Naive thymus-derived CD8-positive, alpha-beta T cell (primary cell): ENCODE measurements at places on chromosomes 6 and 20. TPM values are rescaled to one million over a fixed set of nuclear protein-coding genes. Genes with fewer than 3 reads are reported as not detected.
A peak's percentile ranks its signal among the peaks of the same experiment; 100 is the strongest.

DNA sequence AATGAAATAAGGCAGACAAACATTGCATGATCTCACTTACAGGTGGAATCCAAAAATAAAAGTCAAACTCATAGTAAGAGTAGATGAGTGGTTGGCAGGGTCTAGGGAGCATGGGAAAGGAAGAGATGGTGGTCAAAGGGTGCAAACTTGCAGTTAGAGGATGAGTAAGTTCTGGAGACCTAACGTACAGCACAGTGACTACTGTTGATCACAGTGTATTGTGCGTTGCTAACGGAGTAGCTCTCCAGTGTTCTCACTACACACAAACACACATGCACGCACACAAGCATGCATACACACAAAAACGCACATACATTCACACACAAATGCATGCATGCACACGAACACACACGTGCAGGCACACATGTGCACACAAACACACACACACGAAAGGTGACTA lies 54.9 kb downstream of the LY86 start:
- H3K27ac ChIP-seq: no peak overlapping the region
- H3K4me3 ChIP-seq: no peak overlapping the region
- no peaks in the 10 kb centered on the region for H3K4me1 ChIP-seq
- H3K27me3 ChIP-seq: no peaks in the 10 kb centered on the region
- DNase-seq: no peak
- H3K36me3 ChIP-seq: no peaks in the 10 kb centered on the region

Gene GINS1
- 0.41 TPM for total RNA-seq

DNA sequence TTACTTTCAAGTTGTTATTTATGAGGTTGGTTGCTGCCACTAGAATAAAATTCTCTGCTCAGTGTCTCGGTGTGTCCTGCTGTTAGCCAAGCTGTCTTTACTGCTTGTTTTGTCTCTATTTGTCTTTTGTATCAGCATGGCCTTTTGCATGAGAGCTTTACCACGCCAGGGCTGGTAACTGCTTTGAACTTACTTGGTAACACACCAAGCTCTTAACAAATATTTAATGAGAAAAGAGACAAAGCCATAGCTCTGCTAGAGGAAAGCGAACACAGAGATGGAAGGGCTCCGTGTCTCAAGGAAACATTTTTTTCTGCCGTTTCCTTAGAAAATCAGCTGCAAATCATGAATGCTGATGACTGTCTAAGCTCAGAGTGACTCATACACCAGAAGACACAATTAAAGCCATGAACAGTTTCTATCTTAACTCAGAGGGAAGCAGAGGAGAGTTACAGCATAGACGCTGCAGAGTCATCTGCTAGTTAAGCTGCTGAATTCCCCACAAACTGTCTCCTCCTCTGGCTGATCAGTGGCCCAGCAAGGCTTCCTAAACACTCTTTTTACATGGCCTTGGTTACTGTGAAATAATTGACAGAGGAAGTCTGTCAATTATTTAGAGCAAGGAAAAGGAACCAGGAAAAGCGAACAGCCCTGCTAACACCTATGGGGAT lies 44.8 kb downstream of the AGPAT4 start:
- H3K36me3 ChIP-seq: peaks cover 5% of the 10 kb centered on the region
- no peak overlapping the region for H3K4me3 ChIP-seq
- H3K27me3 ChIP-seq: no peaks in the 10 kb centered on the region
- H3K27ac ChIP-seq: peak overlapping the region; percentile 43

Gene YIPF3
- total RNA-seq: 77.0 TPM

Gene ASIP
- not detected for total RNA-seq

- peak overlapping the region; percentile 17 for H3K27ac ChIP-seq
- H3K4me1 ChIP-seq: peaks cover 53% of the 10 kb centered on the region
- DNase-seq: no peak
- peak overlapping the region; percentile 46 for H3K4me3 ChIP-seq
- no peaks in the 10 kb centered on the region for H3K36me3 ChIP-seq
Observed at GRCh38 chr6:25958700-25959162, 3.9 kb upstream of the TRIM38 start.

Gene TSBP1
- total RNA-seq: not detected

Gene BPIFA2
- not detected for total RNA-seq

GRCh38 chr6:53257533-53257932 lies 91.2 kb downstream of the ELOVL5 start:
- H3K27me3 ChIP-seq: no peaks in the 10 kb centered on the region
- H3K27ac ChIP-seq: no peak overlapping the region
- no peak overlapping the region for H3K4me3 ChIP-seq
- peaks cover 5% of the 10 kb centered on the region for H3K4me1 ChIP-seq
- H3K36me3 ChIP-seq: peaks cover 9% of the 10 kb centered on the region

- no peaks in the 10 kb centered on the region for H3K4me1 ChIP-seq
- peaks cover 6% of the 10 kb centered on the region for H3K27me3 ChIP-seq
- H3K27ac ChIP-seq: no peak overlapping the region
- no peaks in the 10 kb centered on the region for H3K36me3 ChIP-seq
Observed at GRCh38 chr20:59466107-59466815, 138.1 kb upstream of the PHACTR3 start.

Gene RBM24
- total RNA-seq: not detected

GRCh38 chr6:118725944-118726343 lies 74.6 kb upstream of the CEP85L start:
- peak; percentile 57 for DNase-seq
- no peaks in the 10 kb centered on the region for H3K36me3 ChIP-seq
- no peaks in the 10 kb centered on the region for H3K27me3 ChIP-seq
- peak overlapping the region; percentile 84 for H3K27ac ChIP-seq
- H3K4me1 ChIP-seq: peaks cover 61% of the 10 kb centered on the region
- H3K4me3 ChIP-seq: peak overlapping the region; percentile 73

GRCh38 chr20:22536956-22537756 lies 47.2 kb downstream of the FOXA2 start:
- peaks cover 15% of the 10 kb centered on the region for H3K27me3 ChIP-seq
- no peaks in the 10 kb centered on the region for H3K4me1 ChIP-seq
- DNase-seq: no peak
- H3K36me3 ChIP-seq: no peaks in the 10 kb centered on the region

GRCh38 chr6:135320721-135321621 lies 139.9 kb downstream of the MYB start:
- H3K27ac ChIP-seq: no peak overlapping the region
- H3K36me3 ChIP-seq: peaks cover 5% of the 10 kb centered on the region
- H3K4me1 ChIP-seq: peaks cover 5% of the 10 kb centered on the region
- no peak for DNase-seq

GRCh38 chr6:111520524-111520923 lies 37.5 kb upstream of the REV3L start:
- H3K4me3 ChIP-seq: no peak overlapping the region
- no peak for DNase-seq
- no peaks in the 10 kb centered on the region for H3K27me3 ChIP-seq
- no peak overlapping the region for H3K27ac ChIP-seq
- no peaks in the 10 kb centered on the region for H3K36me3 ChIP-seq
- peaks cover 18% of the 10 kb centered on the region for H3K4me1 ChIP-seq

GRCh38 chr6:167077241-167077932 lies 45.5 kb upstream of the CCR6 start:
- no peak overlapping the region for H3K27ac ChIP-seq
- peaks cover 15% of the 10 kb centered on the region for H3K36me3 ChIP-seq
- H3K27me3 ChIP-seq: peaks cover 1% of the 10 kb centered on the region
- H3K4me1 ChIP-seq: no peaks in the 10 kb centered on the region
- DNase-seq: no peak

DNA sequence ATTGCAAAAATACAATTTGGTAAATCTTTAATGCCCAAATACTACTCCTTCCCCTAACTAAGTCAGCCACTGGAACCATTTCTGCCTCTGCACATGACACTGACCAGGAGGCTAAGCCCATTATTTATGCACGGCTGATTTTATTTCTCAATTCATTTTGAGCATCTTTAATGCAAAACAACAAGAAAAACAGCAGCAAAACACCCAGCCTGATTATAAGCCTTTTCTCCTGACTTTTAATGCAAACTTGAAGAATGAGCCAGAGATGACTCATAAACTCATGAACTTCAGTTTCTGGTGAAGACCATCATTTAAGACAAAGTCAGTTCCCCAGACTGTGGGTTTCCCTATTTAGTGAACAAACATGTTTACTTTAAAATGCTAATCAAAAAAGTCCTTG lies 51.6 kb downstream of the CYP24A1 start:
- H3K36me3 ChIP-seq: no peaks in the 10 kb centered on the region
- no peak overlapping the region for H3K27ac ChIP-seq

- no peaks in the 10 kb centered on the region for H3K4me1 ChIP-seq
- no peaks in the 10 kb centered on the region for H3K36me3 ChIP-seq
- no peak overlapping the region for H3K4me3 ChIP-seq
- peaks cover 38% of the 10 kb centered on the region for H3K27me3 ChIP-seq
Observed at GRCh38 chr20:54472607-54473006, 2.8 kb upstream of the DOK5 start.

Gene OPRM1
- total RNA-seq: not detected

DNA sequence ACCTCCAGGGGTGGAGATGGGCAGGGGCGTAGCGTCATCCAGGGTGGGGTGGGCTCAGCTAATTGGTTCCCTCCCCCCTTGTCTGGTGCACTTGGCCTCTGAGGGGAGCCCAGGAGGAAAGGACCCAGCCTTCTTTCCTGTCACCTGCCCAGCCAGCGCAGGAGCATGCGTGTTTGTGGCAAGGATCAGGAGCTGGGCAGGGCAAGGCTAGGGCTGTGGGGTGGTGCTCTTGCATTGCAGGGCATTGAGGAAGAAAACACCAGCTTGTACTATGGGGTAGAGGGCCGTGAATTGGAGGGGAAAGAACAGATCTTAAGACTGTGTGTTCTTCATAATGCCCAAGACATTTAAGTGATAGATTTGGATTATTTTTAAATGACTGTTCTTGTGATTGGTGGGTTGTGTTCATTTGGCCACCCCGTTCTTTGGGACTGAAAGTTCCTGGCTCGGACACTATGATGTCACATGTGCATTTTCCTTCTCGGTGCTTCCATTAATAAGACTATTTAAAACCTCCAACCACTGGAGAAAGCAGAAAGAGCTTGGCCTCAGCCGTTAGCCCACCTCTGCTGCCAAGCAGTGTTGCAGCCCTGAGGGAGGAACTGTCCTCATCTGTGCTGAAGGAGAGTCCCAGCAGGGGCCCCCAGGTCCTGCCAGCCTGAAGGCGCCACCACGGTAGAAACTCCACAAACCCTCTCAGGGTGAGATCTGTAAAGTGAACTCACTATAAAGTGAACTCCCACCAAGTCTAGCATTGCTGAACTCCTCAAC lies 136.2 kb upstream of the INSM1 start:
- H3K36me3 ChIP-seq: no peaks in the 10 kb centered on the region
- no peak overlapping the region for H3K27ac ChIP-seq
- H3K27me3 ChIP-seq: peaks cover 4% of the 10 kb centered on the region
- H3K4me1 ChIP-seq: no peaks in the 10 kb centered on the region
- no peak for DNase-seq
- no peak overlapping the region for H3K4me3 ChIP-seq

Gene CD93
- total RNA-seq: 0.11 TPM

- no peaks in the 10 kb centered on the region for H3K27me3 ChIP-seq
- H3K27ac ChIP-seq: no peak overlapping the region
- peaks cover 15% of the 10 kb centered on the region for H3K4me1 ChIP-seq
- H3K4me3 ChIP-seq: no peak overlapping the region
Observed at GRCh38 chr6:16723826-16724225, 37.4 kb downstream of the ATXN1 start.

Gene TAAR2
- not detected for total RNA-seq
